ENCODE measurements at places on chromosomes 11 and 22.

- DNase-seq: no peak
These were observed 289.1 kb upstream of the ISX start for GRCh38 chr22:34776817-34777216.

- no peak for DNase-seq
These were observed 12.7 kb downstream of the MYO18B start for GRCh38 chr22:25754527-25755202.

DNA sequence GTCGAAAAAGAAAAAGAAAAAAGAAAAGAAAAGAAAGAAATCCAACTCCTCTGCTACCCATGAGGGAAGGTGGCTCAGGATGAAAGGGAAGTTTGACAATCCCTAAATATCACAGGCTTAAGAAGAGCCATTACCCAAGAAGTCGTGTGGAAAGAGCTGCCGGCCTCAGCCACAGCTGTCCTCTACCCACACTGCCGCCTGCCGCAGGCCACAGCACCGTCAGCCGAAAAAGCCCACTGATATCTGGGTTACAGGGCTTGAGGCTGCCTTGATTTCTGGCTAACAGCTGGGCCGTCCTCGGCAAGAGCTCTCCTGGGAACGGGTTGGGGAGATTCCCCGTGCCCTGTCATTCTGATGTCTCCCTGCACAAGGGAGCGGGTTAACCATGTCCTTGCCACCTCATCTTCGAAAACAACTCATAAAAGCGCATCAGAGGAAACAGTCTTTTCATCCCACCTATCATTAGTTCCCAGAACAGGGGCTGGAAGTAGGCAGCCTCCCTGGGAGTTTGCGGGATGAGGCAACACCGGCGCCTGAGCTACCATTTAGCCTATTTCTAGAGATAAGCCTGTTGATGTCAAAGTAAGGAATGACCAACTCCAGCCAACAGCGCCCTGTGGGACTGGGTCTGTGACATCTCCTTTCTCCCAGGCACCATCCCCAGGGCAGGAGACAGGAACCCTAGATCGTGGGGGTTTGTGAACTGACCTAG, 21.8 kb upstream of the SNX32 start:
- no peak for DNase-seq

DNA sequence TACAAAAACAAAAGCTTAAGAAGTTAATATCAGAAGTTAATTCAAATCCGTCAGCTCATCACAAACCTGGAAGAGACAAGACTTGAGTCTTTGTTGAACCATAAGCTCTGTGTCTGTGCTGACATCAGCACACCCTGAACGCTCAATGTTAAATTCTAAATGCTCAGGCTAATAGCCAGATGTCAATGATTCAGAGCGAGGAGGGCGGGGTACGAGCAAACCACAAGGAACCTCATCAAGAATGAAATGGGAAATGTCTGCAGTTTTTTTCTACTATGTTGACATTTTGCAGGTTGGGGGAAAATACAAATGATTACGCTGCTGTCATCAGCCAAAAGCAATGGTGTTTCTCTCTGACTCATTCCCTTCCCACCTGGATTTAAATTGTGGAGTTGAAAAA, 1057.2 kb downstream of the NTM start:
- DNase-seq: no peak

DNA sequence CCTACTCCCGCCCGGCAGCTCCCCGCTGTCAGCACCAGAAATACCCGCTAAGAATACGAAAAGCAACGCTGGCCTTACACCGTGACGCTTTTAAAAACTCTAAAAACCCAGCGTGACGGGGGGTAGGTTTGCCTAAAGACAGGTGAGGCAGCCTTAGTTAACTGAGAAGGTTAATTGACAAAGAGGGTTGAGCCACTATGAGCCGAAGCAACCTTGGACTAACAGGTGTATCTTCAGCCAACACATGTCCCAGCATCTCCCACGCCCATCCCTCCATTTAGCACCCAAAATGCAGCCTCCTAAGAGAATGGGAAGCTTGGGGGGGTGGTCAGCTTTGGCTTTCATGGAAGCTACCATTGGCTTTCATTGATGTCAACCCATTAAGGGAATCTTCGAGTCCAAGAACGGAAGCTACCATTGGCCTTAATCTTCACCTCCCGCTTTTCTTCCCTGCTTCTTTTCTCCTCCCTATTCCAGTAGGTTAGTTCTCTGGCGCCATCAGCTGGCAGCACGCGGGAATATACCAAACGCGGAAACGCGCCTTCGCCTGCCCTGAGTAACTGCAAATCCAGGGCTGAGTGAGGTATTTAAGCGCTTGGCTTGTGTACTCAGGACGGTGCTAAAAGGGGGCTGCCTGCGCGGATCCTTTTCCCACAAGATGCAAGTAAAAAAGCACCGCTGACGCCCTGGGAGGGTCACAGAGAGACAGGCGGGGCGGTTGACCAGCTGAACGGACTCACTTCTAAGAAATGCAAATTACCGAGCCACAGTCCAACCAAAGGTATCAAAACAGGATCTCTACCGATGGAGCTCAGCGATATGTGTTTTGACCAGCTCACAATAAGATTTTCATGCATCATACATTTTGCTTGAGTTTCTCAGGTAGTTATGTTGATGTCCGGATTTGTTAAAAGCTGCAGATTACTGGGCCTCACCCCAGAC, 38.5 kb upstream of the GLYATL1 start:
- DNase-seq: peak; percentile 44

Measured in keratinocyte (primary cell).